T-helper 9 cell (primary cell): ENCODE measurements at places on chromosomes 1 and 21.

GRCh38 chr1:192877283-192877886 is 68.5 kb downstream of the RGS2 start:
- no peak for DNase-seq

DNA sequence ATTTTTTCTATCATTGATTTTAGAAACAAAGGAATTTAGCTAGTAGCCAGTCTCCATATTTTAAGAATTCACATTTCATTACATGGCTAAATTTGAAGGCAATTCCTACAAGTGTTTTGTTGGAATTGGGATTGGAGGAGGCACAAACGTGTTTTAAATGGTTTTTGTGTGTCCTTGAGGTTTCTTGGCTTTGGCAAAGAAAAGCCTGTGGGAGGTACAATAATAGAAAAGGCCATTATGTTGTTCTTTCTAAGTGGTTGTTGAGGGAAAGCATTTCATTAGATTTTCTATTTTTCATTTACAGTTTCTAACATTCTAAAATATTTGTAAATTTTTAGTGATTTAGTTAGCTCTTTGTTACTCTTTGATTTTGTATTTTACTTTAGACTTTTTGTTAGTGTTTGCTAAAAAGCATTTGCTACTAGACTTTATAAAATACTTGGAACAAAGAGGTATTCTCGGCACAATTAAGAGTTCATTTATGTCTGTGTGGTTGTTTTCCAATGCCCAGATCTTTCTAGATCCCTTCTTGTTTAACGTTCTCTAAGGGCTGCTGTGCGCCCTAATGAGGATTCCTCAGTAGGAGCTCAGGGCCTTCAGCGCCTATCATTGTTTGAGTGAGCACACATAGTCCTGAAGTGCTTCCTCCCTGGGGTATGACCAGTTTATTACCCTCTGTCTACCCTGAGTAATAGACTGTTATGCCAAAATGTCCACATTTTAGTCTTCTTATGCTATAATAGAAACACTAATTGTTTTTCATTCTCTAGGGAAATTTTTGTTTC is 70.0 kb upstream of the KIAA1614 start:
- DNase-seq, result no peak

- DNase-seq, result no peak
These were observed 1409.4 kb downstream of the MRPL39 start for GRCh38 chr21:24197923-24198322.

- DNase-seq, result no peak
These were observed 478.2 kb upstream of the VAMP3 start for GRCh38 chr1:7292714-7293419.

- no peak for DNase-seq
These were observed 5.6 kb upstream of the CENPS start for GRCh38 chr1:10424651-10425050.

DNA sequence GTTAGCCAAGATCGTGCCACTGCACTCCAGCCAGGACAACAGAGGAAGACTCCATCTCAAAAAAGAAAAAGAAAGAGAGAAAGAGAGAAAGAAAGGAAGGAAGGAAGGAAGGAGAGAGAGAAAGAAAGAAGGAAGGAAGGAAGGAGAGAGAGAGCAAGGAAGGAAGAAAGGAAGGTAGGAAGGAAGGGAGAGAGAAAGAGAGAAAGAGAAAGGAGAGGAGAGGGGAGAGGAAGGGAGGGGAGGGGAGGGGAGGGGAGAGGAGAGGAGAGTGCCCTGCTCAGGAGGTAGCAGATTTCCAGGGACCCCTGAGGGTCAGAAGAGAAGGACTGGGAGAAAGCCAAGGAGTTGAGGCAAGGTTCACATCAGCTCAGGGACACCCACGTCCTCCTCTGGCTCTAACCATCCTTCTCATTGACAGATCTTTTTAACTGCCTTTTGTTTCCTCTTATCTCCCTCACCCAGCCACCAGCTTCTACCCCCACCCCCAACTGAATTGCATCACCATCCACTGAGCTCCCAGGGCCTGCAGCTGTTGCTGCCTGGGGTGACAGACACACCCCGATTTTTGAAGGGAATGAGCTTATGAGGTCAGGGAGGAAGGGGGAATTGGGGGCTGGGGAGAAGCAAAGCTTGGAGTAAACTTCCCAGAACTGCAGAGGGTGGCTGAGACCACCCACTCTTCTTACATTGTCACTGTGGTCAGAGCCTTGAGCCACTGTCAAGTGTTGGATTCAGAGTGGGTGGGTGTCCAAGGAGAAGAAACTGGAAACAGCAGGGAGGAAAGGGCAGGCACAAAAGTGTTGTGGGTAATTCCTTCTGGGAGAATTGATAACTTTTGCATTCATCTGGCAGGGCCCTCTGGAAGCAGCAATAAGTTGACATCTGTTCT is 91.6 kb downstream of the GLUL start:
- DNase-seq, result no peak

DNA sequence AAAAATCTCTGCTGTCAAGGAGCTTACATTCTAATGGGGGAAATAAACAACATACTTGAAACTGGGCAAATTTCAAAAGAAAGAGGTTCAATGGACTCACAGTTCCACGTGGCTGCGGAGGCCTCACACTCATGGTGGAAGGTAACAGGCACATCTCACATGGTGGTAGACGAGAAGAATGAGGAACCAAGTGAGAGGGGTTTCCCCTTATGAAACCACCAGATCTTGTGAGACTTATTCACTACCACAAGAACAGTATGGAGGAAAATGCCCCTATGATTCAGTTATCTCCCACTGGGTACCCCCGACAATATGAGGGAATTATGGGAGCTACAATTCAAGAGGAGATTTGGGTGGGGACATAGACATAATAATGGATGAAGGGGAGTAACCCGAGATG is 226.4 kb downstream of the ZP4 start:
- no peak for DNase-seq

DNA sequence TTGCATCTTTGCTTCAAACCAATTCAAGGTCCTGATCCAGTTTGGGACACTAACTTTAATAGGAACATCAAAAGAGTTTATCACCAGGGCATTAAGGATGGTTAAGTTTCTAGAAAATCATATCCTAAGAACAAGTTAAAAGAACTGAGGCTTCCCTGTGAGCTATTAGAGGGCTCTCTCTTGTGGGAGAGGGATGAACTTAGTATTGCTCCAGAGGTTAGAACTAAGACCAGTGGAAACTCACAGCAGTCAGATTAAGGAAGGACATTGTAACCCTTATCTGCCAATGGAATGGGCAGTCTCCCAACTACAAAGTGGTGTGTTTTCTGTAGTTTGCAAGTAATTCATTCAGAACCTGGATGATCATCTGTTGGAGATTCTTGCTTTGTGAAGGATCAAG is 36.8 kb downstream of the UBE2U start:
- no peak for DNase-seq

GRCh38 chr1:41931578-41931977 is 12.9 kb upstream of the HIVEP3 start:
- DNase-seq, result no peak

DNA sequence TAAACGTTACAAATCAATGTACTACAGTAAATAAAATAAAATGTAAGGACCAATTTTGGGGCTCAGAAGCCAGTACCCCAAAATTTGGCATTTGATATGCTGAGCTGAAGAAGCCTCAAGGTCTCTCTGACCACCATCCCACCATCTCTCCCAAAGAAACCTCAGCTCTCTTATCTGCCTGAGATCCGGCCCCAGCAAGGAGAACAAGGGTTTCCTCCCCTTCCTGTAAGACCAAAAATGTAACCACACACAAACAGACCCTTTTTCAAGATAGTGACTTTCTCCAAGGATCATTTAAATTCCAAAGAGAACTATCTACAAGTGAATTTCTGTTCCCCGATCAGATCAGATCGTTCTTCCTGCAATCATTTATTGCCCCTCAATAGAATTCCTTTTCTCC is 68.1 kb upstream of the SLC45A1 start:
- DNase-seq, result no peak

DNA sequence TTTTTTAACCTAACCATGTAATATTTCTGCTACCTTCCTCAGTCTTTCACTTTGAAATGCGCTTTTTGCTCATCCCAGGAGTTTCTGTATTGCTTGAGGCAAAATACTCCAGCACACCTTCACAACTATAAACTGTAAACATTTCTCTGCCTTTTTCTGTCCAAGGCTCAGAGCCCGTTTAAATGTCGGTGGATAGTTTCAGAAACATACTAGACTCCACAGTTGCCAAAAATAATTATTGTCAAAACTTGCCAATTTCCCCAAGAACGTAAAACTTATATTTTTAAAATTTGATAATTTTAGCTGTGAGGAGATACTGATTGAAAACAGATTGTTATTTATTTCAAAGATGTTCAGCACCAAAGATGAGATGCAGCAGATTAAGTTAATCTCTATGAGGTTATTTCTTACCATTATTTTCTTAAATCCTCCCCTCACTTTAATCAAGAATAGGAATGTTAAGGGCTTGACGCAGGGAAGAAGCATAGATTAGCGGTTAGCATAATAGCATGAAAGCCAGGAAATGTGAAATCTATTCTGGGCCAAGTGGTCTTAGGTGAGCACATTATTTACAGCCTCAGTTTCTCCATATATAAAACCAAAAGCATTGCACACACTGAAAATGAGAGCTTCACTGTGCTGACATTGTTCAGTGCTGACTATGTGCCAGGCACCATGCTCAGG is 91.5 kb upstream of the ESRRG start:
- DNase-seq, result no peak

- no peak for DNase-seq
These were observed 127.0 kb downstream of the LTN1 start for GRCh38 chr21:28865488-28866186.
